ENCODE measurements at places on chromosomes 12 and 14.

DNA sequence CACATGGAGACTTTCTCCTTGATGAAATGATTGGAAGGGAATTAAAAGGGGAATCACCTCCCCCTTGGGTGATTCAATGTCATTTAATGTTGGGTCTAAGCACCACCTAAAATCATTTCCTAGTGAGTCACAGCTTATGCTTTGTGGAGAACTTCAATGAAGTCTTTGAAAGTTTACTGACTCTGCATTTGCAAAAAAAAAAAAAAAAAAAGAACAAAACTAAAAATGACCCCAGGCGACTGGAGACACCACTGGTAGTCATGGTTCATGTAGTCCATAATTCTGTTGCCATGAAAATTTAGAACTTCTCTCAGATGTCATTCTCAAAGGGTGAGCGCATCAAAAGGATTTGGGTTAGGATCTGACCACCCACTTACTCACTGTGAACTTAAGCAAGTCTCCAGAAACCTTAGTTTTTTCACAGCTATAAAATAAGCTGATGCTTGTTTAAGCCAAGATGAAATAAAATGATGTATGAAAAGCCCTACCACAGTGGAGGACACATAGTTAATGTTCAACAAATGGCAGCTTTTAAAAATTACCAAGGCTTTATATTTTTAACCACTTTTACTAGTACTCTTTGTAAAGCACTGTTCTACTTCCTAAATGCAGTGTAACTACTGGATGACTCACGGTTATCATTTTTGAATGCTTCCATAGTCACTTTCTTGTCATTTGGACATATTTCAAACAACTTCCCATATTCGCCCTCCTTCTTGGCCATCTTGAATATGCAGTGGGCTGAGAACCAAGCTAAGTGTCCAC is 18.1 kb upstream of the KSR2 start:
- no peak for DNase-seq

DNA sequence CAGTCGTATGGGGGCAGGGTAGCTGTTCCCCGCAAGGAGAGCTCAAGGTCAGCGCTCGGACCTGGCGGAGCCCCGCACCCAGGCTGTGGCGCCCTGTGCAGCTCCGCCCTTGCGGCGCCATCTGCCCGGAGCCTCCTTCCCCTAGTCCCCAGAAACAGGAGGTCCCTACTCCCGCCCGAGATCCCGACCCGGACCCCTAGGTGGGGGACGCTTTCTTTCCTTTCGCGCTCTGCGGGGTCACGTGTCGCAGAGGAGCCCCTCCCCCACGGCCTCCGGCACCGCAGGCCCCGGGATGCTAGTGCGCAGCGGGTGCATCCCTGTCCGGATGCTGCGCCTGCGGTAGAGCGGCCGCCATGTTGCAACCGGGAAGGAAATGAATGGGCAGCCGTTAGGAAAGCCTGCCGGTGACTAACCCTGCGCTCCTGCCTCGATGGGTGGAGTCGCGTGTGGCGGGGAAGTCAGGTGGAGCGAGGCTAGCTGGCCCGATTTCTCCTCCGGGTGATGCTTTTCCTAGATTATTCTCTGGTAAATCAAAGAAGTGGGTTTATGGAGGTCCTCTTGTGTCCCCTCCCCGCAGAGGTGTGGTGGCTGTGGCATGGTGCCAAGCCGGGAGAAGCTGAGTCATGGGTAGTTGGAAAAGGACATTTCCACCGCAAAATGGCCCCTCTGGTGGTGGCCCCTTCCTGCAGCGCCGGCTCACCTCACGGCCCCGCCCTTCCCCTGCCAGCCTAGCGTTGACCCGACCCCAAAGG is 804 bp downstream of the GAPDH start:
- no peak for DNase-seq

GRCh38 chr14:92651106-92651757 is 97.2 kb downstream of the LGMN start:
- DNase-seq, result no peak

DNA sequence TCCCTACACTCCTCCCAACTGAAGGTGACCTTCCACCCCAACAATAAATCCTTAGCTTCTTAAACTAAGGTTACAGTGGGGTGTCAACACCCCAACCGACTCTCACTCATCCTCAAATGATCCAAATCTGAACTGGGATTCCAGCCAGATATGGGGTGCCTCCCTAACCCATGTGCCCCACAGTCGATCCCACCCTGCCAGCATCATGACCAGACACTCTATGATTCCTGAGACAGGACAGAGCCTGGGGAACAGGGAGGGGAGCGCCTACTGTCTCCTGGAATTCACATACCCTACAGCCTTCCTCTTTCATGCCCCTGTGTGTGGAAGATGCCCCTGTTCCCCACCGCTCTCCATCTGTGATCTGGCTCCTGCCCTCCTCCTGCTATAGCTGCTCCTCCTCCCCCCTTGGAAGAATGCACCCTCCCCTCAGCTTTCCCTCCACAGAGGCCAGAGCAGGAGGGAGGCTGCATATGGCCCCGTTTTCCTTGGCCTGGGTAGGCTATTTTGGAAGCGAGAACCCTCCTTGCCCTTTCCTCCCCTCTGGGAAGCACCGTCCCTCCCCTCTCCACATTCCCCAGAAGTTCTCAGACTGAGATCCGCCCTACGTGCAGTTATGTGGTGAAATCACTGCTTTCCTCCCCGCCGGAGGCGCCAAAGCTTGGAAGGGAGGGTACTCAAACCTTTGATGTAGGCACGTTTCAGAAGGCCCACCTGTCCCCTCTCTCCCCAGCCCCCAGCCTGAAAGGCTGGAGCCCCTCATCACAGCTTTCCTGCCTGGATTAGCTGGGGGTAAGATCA is 48.0 kb downstream of the SMUG1 start:
- DNase-seq, result no peak

- no peak for DNase-seq
Measured at GRCh38 chr14:75752907-75753594, 92.0 kb downstream of the TTLL5 start.

GRCh38 chr12:5621329-5621728 is 189.4 kb downstream of the NTF3 start:
- no peak for DNase-seq

- no peak for DNase-seq
Measured at GRCh38 chr14:86999036-86999435, 993.9 kb downstream of the GALC start.

DNA sequence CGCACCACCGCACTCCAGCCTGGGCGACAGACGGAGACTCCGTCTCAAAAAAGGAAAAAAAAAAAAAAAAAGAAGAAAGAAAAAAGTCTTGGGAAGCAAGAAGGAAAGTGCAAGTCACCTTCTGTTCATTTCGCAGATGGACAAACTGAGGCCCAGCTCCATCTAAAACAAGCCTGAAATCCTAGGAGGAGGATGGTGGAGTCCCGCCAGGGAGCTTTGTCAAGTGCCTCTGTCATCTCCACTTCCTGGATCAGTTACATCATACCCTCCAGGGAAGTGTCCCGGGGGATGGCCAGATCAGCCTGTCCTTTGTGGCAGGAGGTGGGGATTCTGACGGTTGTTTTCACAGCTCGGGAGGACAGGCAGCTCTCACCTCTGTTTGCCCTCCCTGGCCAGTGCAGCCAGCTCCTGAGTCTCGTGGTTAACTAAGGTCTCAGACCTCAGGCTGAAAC is 8.7 kb upstream of the SDSL start:
- no peak for DNase-seq

DNA sequence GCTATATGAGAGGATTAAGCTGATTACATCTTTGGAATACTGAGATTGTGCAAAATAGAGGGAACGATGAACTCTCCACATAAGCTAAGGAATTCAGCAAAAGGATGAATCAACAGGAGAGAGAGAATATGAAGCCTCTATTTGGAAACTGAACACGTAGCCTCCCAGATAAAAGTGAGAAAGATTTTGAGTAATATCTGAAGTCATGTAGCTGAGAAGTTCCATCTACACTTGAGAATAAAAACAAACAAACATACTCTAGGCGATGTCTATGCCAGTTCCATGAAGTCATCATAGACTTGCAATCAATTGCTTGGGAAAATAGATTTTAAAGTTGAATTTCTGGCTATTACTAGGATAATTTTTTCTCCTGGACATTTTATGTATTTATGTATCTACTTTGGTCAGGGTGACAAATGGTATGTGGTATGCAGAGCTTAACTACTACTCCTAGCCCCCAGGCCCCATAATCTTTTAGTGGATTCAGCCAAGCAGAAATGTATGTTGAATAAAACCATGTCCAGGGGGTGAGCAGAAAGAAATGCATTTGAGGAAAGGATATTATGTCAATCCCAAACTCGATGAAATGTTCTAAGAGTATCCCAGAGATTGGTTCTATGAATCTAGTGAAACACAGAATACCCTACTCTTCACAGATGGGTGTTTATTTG is 627.4 kb downstream of the DIO2 start:
- no peak for DNase-seq

- no peak for DNase-seq
Measured at GRCh38 chr12:104680070-104680469, 223.3 kb downstream of the CHST11 start.

- no peak for DNase-seq
Measured at GRCh38 chr14:61872452-61872851, 110.2 kb downstream of the SNAPC1 start.

DNA sequence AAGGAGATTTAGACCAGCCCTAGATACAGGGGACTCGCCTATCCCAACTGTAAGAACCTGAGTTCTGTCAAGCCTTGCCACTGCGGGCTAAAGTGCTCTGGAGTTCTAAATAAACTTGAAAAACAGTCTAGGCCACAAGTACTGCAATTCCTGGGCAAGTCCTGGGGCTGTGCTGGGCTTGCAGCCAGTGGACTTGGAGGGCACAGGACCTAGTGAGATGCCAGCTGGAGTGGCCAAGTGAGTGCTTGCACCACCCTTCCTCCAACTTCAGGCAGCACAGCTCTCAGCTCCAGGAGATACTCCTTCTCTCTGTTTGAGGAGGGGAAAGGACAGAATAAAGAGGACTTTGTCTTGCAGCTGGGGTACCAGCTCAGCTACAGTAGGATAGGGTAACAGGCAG is 307.6 kb upstream of the FBXO33 start:
- DNase-seq, result no peak

DNA sequence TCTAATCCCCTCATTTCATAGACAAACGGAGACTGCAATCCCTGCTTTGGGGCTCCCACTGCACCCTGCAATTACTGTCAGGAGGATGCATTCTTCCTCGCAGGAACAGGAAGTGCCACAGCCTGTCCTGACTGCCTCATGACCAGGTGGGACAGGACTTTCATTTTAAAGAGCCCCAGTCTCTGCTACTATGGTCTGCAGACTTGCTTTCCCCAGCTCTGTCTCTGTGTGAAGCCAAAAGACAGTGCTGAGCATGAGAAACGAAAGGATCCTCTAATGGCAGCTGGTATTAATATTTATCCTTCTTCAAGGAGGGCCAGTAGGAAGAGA is 60.0 kb upstream of the PNMA1 start:
- no peak for DNase-seq

DNA sequence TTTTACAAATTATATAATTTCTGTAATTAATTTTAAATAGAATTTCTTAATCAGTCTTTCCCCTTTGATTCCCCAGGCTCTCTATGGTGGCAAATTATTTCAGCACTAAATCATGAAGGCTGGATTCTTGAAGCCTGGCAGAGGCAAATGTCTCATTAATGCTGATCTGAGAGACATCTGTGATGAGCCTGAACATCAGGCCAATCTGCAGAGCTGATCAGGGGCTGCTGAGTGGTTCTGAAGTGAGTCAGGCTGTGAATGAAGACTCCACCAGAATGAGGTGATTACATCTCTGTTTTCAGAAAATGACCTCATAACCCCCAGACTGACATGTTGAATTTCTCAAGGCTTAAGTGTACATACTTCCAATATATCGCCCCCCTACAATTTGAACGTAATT is 124.2 kb upstream of the MIS18BP1 start:
- no peak for DNase-seq

DNA sequence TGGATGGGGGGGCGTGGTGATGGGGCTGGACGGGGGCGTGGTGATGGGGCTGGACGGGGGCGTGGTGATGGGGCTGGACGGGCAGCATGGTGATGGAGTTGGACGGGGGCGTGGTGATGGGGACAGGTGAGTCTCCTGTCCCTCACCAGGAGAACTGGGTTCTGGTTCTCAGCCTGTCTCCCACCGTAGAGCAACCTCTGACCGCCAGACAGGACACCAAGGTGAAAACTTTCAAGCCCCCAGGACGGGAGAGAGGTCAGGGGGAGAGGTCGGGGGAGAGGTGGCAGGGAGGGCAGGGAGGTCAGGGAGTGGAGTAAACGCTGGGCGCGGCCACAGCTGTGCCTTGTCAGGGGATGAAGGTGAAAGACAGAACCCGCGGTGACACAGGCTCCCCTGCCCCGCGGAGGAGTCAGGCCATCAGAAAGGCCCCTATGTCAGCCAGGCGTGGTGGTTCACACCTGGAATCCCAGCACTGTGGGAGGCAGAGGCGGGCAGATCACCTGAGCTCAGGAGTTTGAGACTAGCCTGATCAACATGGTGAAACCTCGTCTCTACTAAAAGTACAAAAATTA is 84.6 kb downstream of the GALNT9 start:
- DNase-seq, result no peak

DNA sequence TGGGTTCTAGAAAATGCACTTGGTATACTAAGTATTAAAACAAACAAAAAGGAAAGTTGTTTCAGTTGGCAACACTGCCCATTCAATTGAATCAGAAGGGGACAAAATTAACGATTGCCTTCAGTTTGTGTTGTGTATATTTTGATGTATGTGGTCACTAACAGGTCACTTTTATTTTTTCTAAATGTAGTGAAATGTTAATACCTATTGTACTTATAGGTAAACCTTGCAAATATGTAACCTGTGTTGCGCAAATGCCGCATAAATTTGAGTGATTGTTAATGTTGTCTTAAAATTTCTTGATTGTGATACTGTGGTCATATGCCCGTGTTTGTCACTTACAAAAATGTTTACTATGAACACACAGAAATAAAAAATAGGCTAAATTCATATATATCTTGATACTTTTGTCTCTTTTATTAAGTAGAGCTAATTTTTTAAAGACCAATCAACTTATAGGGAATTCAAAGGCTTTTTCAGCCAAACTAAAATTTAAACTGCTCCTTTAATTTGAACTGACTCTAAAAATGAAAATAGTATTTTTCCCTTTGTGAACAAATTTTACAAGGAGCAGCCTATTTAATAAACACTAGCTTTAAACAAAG is 2.8 kb downstream of the FOXG1 start:
- no peak for DNase-seq

- DNase-seq, result no peak
Measured at GRCh38 chr12:102051431-102051965, 10.3 kb downstream of the WASHC3 start.

DNA sequence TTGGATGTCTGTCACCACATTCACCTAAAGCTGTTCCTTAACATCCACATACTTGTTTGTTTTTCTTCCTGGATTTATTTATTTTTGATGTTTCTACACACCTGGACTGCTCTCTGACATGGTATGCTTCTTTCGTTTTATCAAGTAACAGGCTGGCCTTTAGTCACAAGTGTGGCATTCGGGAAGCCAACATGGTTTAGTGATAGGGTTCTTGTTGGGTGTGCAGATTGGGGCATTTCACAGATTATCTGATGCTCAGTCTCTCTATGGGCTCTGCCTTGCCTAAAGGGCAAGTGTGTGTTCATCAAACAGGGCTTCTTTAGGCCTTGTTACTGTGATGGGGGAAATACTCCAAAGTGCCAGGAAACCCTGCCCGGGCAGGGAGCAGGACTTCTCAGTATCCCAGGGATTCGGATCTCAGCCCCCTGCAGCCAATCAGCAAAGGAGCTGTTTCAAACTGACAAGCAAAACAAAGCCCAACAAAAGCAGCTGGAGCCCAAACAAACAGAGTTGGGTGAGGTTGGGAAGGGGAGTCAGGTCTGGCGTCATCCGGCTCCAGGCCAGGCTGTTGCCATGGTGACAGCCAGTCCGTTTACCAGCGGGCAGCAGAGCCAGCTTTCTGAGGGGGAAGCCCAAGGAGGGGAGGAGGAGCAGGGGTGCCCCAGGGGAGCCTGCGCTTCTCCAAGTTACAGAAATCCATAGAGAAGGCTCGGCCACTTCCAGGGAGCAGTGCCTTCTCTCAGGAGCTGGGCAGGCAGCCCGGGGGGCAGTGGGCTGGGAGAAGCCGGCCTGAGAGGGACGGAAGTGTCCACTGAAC is 31.9 kb downstream of the FOS start:
- no peak for DNase-seq
